ENCODE measurements at places on chromosomes 5 and 9.

- DNase-seq: no peak
Observed at GRCh38 chr9:112872019-112872418, 18.7 kb downstream of the SLC46A2 start.

GRCh38 chr5:10896016-10896415 is 135.0 kb upstream of the DAP start:
- no peak for DNase-seq

GRCh38 chr5:138541511-138542179 is 1.4 kb downstream of the ETF1 start:
- peak; percentile 21 for DNase-seq

GRCh38 chr9:110013064-110013463 is 194.9 kb downstream of the C9orf152 start:
- no peak for DNase-seq

- DNase-seq: no peak
Observed at GRCh38 chr5:143428738-143429420, 25.4 kb upstream of the NR3C1 start.

DNA sequence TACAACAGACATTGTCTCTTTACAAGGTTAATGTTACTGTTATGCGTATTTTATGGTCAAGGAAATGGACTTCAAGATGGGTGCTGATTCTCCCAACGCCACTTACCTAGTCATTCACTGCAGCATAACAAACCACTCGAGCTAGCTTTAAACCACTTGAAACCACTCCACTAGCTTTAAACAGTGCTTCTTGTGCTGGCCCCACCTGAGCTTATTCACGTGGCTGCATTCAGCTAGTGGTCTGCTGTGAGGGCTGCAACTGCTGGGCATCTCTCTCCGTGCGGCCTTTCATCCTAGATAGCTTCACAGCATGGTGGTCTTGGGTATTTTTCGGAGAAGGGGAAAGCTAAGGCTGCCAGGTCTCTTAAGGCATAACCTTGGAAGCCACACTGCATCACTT is 3.5 kb upstream of the HRH2 start:
- no peak for DNase-seq

- DNase-seq: no peak
Observed at GRCh38 chr9:121835587-121836365, 184.3 kb downstream of the DAB2IP start.

DNA sequence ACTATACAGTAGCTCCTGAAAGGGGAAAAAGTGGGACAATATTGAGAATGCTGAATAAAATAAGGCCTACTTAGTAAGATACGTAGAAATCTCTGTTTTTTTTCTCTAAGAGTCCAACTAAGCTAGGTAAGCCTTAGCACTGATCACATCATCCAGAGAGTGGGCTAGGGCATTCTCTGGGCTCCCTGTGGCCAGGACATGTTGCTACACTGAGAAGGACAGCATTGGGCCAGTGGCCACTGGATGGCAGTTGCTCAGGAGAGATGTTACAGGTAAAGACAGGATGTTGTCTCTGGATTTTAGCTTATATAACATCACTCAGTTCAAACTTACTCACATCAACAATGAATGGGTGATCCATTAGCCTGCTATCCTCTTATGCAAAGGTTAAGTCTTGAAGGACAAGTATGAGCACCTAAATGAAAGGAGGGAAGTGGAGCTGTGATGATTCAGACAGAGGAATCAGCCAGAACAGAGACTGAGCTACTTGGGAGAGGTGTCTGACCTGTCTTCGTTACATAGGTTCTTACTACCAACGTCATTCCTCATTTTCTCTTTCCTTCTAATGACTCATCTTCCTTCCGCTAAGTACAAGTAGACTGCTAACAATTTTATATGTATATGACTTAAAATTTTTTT is 226.6 kb upstream of the ADCY2 start:
- no peak for DNase-seq

- no peak for DNase-seq
Observed at GRCh38 chr9:26689041-26689440, 203.6 kb downstream of the CAAP1 start.

DNA sequence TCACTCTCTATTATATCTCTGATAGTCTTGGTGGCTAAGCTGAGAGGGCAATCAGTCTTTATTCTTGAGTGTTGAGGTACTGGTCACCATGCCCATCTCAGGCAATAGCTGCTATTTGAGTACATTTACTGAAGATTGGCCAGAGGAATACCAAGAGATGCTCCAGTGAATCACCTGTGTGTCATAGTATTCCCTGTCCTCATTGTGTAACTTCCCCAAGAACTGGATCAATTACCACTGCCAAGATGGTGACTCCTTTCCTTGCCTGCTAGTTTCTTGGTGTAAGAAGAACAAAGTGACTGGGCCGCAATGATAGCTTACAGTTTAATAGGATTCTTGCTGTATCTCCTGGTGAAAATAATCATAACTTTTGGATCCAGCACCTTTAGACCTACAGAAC is 418.7 kb upstream of the KIF2A start:
- no peak for DNase-seq

DNA sequence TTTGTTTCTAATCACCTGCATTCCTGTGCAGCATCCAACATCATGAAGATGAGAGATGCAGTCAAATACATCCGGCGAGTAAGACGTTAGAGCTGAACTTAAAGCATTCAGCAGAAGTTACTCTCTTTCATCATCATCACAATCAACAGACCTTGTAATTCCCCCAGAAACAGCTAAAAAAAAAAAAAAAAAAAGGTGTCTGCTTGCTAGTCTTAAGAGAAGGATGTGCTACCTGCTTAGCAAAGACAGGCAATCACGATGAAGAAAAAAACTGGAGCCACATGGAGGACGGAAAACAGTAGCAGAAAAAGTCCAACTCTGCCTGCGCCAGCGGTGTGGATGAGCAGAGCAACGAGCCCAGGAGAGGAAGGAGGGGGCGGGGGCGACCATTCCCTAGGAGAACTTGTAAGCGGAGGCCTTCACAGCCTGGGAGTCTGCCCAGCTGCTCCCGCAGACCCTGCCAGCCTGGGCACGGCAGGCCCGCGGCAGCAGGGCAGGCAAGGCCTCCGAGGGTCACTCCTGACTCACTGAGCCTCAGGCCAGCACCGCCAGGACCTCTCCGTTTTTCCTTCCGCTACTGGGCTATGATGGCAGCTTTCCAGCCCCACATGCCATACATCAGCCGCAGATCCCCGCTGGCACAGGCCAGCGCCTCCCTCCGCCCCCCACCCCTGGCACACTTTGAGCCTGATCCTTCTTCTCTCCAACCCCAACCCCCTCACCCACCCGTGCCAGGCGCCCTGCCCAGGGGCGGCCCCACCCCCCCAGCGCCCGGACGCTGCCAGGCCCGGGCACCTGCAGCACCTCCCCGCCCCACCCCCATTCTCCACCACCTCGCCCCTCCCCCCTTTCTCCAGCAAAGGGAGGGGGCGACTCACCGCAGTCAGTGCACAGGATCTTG is 1.4 kb downstream of the NRG2 start:
- peak; percentile 85 for DNase-seq

GRCh38 chr5:17180864-17181723 is 36.3 kb upstream of the BASP1 start:
- DNase-seq: peak; percentile 96

DNA sequence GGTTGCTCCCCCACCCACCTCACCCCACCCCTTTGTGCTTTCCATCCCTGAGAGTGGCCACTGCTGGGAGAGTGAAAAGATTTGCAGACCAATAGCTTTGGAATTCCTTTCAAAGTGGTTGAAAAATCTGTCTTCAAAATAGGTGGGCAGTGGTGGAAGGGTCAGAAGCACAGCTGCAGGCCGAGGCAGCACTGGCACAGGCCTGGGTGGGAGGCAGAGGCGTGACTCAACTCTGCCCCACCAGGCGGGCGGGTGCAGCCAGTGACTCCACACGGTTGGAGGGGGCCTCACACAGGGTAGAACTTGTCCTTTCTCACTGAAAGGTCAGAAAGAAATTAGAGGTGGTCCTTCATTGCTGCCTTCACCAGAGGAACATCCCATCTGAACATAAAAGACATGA is 214.9 kb upstream of the TBCA start:
- DNase-seq: no peak

GRCh38 chr9:104091708-104092107 is 2.4 kb upstream of the SMC2 start:
- DNase-seq: no peak
